ENCODE measurements at places on chromosomes 2 and 18.

GRCh38 chr2:230564805-230565779 is 147.6 kb upstream of the CAB39 start:
- no peak for DNase-seq

DNA sequence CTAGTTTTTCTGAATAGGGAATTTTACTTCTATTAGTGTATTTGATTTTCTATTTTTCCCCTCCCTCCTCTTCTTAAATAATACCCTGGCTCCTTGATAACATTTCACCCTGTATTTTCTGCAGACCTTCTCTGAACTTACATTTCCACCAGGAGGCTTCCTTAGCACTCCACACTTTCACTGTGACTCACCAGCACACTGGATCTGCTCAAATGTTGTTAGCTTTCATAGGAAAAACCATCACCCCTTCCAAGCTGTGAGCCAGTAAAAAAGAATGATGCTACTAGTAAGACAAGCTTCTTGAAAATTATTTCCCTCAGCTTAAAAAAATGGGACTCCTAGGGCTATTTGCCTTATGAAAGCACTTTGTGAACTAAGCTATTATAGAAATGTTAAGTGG is 16.1 kb downstream of the SUPT7L start:
- peak; percentile 37 for DNase-seq

DNA sequence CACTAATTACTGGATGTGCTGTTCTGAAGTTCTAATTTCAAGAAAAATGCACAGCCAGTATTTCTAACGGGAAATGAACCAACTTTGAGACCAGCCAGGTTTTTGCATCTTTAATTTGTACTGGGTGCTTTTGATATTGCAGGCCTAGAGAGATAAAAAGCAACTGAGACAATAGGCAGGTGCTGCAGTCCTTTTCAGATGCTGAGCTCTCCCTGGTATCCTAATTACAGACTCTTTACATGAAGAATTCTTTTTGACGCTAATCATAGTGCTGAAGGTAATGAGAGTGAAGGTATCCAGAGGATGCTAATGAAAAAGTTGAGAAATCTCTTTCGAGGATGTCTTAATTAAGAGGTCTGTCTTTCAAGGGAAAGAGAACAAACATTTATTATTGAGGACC is 85.1 kb downstream of the SERPINB8 start:
- no peak for DNase-seq

- no peak for DNase-seq
Observed at GRCh38 chr18:30814446-30814845, 228.1 kb downstream of the DSC3 start.

GRCh38 chr2:222568865-222569264 is 87.0 kb downstream of the FARSB start:
- DNase-seq: peak; percentile 82

- DNase-seq: peak; percentile 38
Observed at GRCh38 chr2:157722580-157723234, 94.0 kb upstream of the ACVR1C start.

All from astrocyte of the spinal cord (primary cell).